Hematopoietic multipotent progenitor cell (in vitro differentiated cells): ENCODE measurements at places on chromosomes 7 and 10. TPM values are rescaled to one million over a fixed set of nuclear protein-coding genes. Genes with fewer than 3 reads are reported as not detected.

DNA sequence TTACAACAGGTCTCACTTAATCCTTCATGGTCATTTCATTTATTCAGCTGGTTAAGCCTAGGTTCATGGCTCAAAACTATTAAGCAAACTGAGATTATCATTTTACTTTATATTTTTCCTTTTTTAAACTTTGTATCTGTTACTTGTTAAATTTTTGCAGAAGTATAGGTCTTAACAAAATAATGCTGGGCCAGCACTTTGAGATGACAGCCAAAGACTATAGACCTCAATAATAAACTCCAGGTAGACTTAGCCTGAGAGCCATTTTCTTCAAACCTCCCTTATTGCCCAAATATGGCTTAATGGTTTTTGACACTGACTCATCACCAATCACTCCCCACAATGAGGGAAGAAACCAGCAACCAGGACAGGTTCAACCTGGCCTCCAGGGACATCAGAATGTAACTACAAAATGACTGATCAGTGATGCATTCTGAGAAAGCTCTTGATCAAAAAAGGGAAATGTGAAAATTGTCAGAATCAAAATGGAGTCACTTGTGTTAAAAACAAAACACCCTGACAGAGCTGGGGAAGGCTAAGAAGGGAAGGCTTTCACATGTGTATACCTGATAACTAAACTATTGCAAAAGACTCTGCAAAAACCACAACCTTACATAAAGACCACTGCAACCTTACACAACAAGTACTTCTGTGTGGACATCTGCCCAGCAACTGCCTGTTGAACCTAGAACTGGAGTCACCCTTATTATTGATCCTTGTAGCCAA, 2.1 kb upstream of the CCDC126 start:
- no peak for DNase-seq

DNA sequence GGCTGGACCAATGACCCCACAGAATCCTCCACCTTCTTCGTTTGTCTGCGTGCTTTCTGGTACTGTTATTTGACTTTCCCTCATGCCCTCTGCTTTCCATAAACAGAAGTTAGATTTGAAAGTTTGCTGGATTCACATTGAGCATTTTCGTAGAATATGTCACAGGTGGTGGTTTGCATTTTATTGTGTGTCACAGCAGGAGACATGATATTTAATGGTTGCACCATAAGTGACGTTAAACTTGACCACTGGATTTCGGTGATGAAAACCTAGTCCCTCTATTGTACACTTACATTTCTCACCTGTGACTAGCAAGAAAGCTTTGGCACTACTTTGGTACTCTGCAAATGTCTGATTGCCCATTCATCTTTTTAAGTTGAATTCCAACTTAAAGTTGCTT, 15.2 kb upstream of the MKX start:
- DNase-seq: no peak

- no peak for DNase-seq
Observed at GRCh38 chr10:32489158-32489557, 43.2 kb downstream of the CCDC7 start.

DNA sequence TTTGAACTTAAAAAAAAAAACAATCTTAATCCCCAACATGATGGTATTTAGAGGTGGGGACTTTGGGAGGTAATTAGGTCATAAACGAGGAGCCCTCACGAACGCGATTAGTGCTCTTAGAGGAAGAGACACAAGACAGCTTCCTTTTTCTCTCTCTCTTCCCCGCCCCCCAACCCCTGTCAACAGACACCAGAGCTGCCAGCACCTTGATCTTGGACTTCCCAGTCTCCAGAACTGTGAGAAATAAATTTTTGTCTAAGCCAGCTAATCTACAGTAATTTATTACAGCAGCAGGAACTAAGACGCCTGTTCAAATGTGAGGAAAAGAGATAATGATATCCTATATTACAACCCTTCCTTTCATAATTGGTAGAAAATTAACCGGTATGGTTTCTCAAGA, 40.1 kb downstream of the RELN start:
- DNase-seq: no peak

DNA sequence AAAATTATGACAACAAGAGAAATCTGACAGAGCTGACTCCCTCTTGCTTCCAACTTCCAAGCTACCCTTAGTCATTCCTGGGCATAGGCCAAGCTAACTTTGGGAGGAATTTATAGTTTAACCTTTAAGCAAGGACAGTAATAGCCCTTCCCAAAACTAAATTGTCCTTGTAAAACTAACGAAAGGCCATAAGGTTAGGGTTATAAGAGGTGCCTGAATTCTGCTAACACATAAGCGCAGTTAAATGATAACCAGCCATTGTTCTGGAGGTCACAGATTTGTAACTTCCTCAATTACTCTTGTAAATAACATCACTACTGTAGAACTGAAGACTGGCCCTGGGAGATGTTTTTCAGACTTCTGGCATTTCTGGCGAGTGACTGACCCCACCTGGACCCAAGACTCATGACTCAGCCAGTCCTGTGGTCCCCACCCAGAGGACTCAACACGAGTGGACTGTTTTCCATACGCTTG, 481.2 kb downstream of the KCNMA1 start:
- DNase-seq: no peak

- no peak for DNase-seq
Observed at GRCh38 chr7:155377838-155378579, 79.9 kb upstream of the EN2 start.

GRCh38 chr7:2510909-2511768, 8.4 kb upstream of the LFNG start:
- peak; percentile 93 for DNase-seq

The ZNF518A gene
- total RNA-seq: 5.9 TPM

The CCL24 gene
- not detected for total RNA-seq
